ENCODE measurements at places on chromosomes 4 and X. TPM values are rescaled to one million over a fixed set of nuclear protein-coding genes. Genes with fewer than 3 reads are reported as not detected.

The MAOB gene
- 47.0 TPM for total RNA-seq

The RAI2 gene
- 2.2 TPM for total RNA-seq

The POU4F2 gene
- 0.33 TPM for total RNA-seq

The DBET gene
- total RNA-seq = not detected

The DUSP9 gene
- 87.3 TPM for total RNA-seq

The PAGE2B gene
- total RNA-seq = not detected

The STIM2 gene
- total RNA-seq = 17.0 TPM

The SLC7A11 gene
- 24.3 TPM for total RNA-seq

The RTL3 gene
- total RNA-seq = not detected

The MAP3K15 gene
- total RNA-seq = 0.33 TPM

The XAGE5 gene
- not detected for total RNA-seq

The GAB3 gene
- total RNA-seq = 0.50 TPM

The IL13RA2 gene
- total RNA-seq = 0.17 TPM

The CCDC120 gene
- 5.1 TPM for total RNA-seq

The SMARCAD1 gene
- total RNA-seq = 58.1 TPM

The DMP1 gene
- total RNA-seq = not detected

The MCF2 gene
- total RNA-seq = 0.13 TPM

The SPOCK3 gene
- 3.4 TPM for total RNA-seq

The FGFR3 gene
- total RNA-seq = 82.0 TPM

The TEX13B gene
- total RNA-seq = not detected

The NAP1L3 gene
- 37.9 TPM for total RNA-seq

The ZNF157 gene
- total RNA-seq = 0.08 TPM

The IQCM gene
- 0.68 TPM for total RNA-seq

The JCHAIN gene
- 0.44 TPM for total RNA-seq

The TRIM60 gene
- total RNA-seq = not detected

The NXF2 gene
- not detected for total RNA-seq

The HSFX1 gene
- total RNA-seq = 2.3 TPM

The RPS6KA6 gene
- 11.2 TPM for total RNA-seq

The NPY2R gene
- total RNA-seq = 1.9 TPM

The GK2 gene
- total RNA-seq = not detected

The CSAG2 gene
- total RNA-seq = not detected

The ZBED1 gene
- total RNA-seq = 43.1 TPM

The ATP6AP2 gene
- total RNA-seq = 131 TPM

The PABPC5 gene
- 7.1 TPM for total RNA-seq

The KCNIP4 gene
- total RNA-seq = 0.28 TPM

The CXorf38 gene
- total RNA-seq = 11.3 TPM

The RNF150 gene
- total RNA-seq = 9.2 TPM

The UNC5C gene
- 16.0 TPM for total RNA-seq

The TMSB15A gene
- 55.3 TPM for total RNA-seq

The FMR1 gene
- total RNA-seq = 53.6 TPM

The STARD8 gene
- 3.2 TPM for total RNA-seq

The TMPRSS11F gene
- total RNA-seq = 0.07 TPM

The MAGEC2 gene
- not detected for total RNA-seq

The PASD1 gene
- not detected for total RNA-seq

The ENPEP gene
- 8.7 TPM for total RNA-seq

The DGKK gene
- total RNA-seq = 0.36 TPM

The PNMA6A gene
- total RNA-seq = 4.5 TPM

The NRK gene
- total RNA-seq = 9.1 TPM

The DDIT4L gene
- 4.4 TPM for total RNA-seq

The TRIM75 gene
- 0.17 TPM for total RNA-seq

Data from hepatocyte (in vitro differentiated cells).